ENCODE measurements at places on chromosomes 1 and 21.

GRCh38 chr1:6506210-6507036, 15.0 kb upstream of the PLEKHG5 start:
- no peak for DNase-seq

GRCh38 chr1:21175324-21175669, 1.4 kb downstream of the EIF4G3 start:
- DNase-seq, result no peak

GRCh38 chr1:234779160-234779538, 169.2 kb upstream of the IRF2BP2 start:
- DNase-seq, result no peak

- no peak for DNase-seq
Measured at GRCh38 chr1:67088440-67088839, 34.5 kb upstream of the SLC35D1 start.

- no peak for DNase-seq
Measured at GRCh38 chr1:151284013-151284577, 2.0 kb downstream of the ZNF687 start.

GRCh38 chr1:108585313-108585712, 25.4 kb downstream of the EEIG2 start:
- no peak for DNase-seq

GRCh38 chr1:209648931-209649776, 3.1 kb downstream of the LAMB3 start:
- DNase-seq, result no peak

- no peak for DNase-seq
Measured at GRCh38 chr1:167493372-167493771, 25.0 kb downstream of the CD247 start.

- no peak for DNase-seq
Measured at GRCh38 chr1:62194651-62195544, at the start of gene L1TD1. TSS of gene L1TD1 (plus strand) at chr1:62194849. CDS start at chr1:62206629, 11,780 bp downstream.

DNA sequence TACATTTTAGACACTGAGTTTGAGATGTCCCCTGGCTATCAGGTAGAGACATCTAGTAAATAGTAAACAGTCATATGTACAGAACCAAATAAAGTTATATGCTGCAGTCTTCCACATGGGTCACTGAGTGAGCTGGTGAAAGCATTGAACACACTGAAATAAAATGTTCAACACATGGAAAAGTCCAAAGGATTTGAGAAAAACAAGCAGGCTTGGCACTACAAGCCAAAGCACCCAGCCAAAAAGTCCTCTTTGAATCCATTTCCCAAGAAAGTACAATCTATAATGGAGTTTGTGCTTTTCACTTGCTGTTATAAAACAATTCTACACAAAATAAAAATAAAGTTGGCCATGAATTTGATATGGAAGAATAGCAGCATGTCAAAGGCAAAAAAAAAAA, 135.4 kb downstream of the NR5A2 start:
- no peak for DNase-seq

GRCh38 chr1:37481289-37482003, 7.1 kb downstream of the ZC3H12A start:
- DNase-seq, result no peak

GRCh38 chr21:45432575-45433255, 27.8 kb downstream of the COL18A1 start:
- no peak for DNase-seq

DNA sequence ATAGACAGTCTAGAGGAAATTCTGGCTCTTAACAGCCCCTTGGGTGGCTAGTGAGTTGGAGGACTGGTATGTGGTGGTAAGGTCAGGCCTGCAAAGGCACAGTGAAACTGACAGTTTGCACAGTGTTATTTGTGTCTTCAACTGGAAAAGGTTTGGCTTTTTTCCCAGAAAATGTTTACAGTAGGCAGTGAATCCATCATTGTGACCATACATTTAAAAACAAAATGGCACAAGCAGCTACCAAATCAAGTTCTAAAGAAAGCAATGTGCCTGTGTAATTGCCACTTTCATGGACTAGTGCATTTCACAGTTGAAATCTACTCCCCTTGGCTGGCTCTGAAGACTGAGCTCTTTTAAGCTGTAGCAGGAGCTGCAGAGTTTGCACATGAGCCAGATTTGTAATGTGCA, 24.8 kb downstream of the ATPAF1 start:
- no peak for DNase-seq

DNA sequence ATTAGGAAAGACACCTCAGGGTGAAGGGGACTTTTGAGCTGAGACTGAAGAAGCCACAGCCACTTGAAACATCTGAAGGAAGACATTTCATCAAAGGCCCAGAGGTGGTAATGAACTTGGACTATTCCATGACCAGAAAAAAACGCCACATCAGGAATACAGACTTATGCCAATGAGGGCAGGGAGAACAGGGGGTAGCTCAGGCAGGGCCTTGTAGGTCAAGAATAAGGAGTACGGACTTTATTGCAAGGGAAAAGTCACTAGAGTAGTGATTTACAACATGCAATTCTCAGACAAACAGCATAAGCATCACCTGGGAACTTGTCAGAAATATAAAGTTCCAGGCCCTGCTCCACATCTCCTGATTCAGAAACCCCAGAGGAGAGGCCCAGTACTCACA, 11.8 kb downstream of the TP53BP2 start:
- DNase-seq, result no peak

DNA sequence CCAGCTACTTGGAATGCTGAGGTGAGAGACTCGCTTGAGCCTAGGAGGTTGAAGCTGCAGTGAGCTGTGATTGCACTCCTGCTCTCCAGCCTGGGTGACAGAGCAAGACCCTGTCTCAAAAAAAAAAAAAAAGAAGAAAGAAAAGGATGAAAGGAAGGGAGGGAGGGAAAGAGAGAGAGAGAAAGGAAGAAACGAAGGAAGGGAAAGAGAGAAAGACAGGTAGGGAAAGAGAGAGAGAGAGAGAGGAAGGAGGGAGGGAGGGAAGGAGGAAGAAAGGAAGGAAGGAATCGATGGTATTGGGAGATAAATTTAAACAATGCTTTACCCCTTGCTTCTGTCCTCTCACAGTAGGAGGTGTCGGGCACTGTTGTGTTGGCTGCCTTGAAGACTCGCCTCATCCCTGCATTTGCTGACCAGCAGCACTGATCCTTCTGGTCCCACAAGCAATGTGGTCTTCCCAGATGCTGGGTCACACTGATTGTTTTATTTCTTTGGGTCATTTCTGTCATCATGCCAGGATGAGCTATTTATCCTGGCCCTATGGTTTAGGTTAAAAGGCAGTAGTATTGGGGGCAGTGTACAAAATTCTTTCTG, 30.9 kb downstream of the GPR137B start:
- no peak for DNase-seq

- no peak for DNase-seq
Measured at GRCh38 chr1:78687914-78688313, 38.3 kb downstream of the IFI44 start.

GRCh38 chr1:82221721-82222120, 421.0 kb downstream of the ADGRL2 start:
- no peak for DNase-seq

- no peak for DNase-seq
Measured at GRCh38 chr1:54543729-54544496, 4.1 kb upstream of the ACOT11 start.

DNA sequence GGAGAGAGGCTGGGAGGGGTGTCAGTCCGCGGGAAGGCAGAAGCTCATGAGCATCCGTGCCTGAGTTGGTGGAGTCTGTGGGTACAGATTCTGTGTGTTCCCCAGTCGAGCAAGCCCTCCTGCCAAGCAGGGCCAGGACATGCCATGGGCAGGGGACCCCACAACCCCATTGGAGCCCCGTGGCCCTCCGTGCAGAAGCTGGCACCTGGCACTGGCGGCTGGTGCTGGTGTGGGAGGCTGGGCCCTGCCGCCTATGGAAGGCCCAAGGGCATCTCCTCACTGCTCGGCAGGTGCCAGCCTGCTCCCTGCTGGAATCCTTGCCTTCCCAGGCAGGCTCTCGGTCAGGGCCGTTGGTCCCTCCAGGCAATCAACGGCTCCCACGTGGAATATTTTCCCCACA, 73.7 kb downstream of the UBE2T start:
- DNase-seq, result no peak

DNA sequence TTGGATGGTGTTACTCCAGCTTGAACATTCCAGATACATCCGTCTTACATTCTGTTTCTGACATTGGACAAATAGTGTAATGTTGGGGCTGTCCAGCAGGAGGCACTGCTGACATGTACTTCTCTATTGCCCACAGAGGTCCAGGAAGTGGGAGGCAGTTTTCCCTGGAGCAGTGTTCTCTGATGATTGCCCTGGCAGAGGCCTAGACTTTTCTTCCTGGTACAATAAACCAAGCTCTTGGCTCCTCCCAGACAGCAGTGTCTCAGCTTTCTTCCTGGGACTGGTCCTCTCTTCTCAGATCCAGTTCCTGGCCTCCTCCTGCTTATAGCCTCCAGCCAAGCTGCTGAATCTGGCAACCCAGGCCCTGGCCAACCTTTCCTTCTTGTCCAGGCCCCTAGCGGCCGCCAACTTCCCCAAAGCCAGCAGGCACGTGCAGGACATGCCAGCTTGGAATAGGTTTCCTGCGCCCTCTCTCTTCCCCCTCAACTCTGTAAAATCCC, 14.9 kb upstream of the IFNLR1 start:
- no peak for DNase-seq

- no peak for DNase-seq
Measured at GRCh38 chr1:207335695-207336363, 14.4 kb downstream of the CD55 start.

DNA sequence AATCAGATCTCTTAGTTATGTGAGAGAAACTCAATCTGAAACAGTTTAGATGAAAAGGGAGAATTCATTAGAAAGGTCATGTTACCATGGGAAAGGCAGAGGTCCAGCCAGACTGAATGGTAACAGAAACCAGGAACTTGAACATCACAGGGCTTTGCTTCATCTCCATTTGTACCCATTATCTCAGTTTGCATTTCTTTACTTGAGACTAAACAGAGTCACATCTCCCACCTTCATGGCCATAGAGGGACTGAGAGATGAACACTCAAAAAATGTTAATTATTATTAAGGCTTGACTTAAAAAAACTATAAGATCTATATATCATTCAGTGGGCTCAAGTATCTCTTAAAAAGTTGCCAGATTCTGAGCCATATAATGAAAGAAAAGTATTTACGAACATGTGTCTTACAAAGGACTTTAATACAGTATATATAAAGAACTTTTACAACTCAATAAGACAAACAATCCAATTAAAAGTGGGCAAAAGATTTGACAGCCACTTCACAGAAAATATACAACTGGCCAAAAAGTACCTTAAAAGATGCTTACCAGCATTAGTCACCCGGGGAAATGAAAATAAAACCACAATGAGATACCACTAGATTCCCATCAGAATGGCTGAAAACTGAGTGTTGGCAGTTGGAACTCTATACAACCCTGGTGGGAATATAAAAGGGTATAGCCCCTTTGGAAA, 13.2 kb downstream of the KYAT3 start:
- no peak for DNase-seq

DNA sequence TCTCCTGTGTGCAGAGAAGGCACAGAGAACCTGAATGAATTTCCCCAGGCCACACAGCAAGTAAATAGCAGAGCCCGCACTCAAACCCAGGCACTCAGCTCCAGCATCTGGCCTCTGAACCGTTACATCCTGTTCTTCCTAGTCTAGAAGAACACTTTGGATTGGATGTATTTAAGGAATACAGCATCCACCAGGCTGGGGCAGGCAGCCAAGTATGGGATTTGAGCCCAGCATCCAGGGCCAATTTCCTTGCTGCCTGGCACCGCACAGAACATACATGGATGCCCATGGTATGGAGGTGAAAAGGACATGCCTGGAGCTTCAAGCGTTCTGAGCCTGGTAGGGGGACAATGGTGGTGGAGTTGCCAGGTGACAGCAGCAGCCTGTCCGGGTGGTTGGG, 9.7 kb downstream of the AJAP1 start:
- no peak for DNase-seq

DNA sequence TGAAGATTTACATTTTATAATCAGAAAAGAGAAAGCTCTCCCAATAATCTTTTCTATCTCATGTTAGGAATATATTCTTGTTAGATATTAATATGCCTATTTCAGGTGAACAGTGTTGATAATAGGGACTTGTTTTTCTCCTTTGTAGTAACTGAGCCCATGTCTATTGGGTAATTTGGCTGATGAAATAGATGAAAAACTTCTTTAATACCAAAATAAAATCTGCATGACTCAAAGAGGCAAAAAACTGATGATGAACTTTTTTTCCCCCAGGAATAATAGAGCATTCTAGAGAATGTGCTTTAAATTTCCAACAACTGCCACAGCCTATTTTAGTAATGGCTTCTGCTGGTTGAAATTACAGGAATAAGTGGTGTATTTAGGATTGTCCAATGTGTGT, 178.9 kb upstream of the GREM2 start:
- no peak for DNase-seq

DNA sequence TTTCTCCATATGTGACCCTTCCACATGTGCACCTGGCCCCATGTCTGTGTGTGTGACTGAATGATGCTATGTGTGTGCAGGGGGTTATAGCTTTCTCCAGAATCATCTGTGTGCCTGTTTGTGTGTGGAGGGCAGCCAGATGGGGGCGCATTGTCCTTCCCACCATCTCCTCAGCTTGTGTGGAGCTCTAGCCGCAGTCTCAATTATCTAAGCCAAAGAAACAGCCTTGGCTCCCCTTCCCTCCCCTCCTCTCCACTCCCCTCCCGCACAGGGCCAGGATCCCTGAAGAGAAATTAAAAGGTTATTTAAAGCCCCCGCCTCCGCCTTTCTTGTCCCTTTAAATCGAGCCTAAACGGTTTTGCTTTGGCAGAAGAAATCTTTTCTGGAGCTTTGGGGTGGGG, 1.8 kb upstream of the DMBX1 start:
- no peak for DNase-seq

DNA sequence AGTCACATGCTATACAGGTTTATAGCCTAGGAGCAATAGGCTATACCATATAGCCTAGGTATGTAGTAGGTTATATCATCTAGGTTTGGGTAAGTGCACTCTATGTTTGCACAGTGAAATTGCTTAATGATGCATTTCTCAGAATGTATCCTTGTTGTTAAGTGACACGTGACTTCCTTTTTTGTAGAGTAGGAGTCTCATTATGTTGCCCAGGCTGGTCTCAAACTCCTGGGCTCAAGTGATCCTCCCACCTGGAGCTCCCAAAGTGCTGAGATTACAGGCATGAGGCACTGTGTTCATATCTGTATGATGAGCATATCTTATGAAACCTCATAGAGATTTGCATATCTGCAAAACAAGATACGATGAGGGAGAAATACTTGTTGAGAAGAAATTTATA, 13.8 kb upstream of the ABCB10 start:
- no peak for DNase-seq

- DNase-seq, result no peak
Measured at GRCh38 chr21:20856926-20857325, 141.3 kb upstream of the NCAM2 start.

GRCh38 chr1:192787914-192788585, 20.8 kb upstream of the RGS2 start:
- no peak for DNase-seq
